AG04450 (cell line): ENCODE measurements at places on chromosomes 7 and 10. TPM values are rescaled to one million over a fixed set of nuclear protein-coding genes. Genes with fewer than 3 reads are reported as not detected.

CPA1 gene
- polyA plus RNA-seq = 0.07 and 0.09 TPM in 2 replicates

DNA sequence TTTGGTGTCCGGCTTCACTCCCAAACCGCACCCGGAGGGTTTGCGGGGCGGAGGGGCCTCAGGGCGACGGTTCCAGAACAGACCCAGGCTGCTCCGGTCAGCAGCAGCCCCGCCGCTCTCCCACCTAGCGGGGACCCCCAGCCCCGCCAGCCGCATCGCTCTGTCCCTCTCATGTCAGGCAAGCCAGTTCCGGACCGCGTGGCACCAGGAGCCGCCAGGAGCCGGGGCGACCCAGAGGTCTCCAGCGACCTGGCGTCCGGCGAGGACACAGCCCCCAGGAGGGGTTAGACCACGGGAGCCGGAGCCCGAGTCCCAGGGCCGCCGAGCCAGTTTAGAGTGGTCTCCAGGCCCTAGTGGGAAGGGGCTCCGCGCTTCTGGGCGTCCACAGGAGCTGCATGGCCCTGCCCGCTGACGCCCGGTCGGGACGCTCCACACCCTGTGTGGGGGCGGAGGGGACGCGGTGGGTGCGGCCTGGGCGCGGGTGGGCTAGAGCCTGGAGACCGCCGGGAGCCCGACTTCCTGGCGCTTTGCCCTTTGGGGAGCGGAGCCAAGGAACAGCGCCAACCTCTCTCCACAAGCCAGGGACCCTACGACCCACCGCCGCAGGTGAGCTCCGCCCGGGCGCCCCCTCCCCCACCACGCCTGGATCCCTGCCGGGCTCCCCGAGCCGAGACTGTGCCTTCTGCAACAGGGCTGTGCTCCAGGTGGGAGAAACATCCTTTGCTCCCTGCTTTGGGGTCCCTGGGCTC lies 43.4 kb downstream of the ZNF117 start:
- DNase-seq = no peak

DNA sequence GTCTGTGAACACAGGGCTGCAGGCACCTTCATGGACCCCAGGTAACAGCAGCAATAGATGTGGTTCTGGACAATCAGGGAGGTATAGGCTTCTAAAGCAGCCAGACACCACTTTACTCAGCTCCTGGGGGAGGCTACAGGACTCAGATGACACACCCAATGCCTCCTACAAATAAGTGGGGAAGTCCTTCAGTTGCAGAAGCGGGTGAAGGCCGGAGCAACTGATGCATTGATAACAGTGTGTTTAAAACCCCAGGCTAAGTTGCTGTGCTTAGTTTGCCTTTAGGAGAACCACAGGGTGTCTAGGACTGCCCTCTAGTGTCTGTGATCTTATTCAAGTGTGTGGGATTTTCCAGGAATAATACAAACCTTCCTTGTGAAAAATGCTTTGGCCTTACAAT lies 5.9 kb upstream of the ITGA8 start:
- DNase-seq = peak; percentile 38

- peak; percentile 6 for DNase-seq
Measured at GRCh38 chr7:40077849-40078248, 56.6 kb downstream of the MPLKIP start.

IDI2 gene
- polyA plus RNA-seq = not detected in 2 replicates

DNA sequence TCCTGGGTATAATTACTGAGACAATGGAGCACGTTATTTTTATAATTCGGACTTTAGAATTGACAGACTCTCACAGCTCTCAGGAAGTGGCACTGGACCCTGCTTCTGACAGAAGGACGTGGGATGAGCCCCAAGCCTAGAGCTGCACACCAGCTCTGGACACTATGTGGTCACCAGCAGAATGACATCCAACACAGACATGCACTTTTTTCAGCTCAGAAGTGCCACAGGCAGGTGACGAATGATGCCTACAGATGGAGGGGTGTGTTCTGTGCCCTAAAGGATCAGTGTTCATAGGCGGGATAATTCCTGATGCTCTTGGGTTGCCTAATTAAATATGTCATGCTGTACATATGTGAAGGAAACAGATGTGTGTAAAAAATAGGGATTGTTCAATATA lies 87.9 kb downstream of the VIPR2 start:
- no peak for DNase-seq

SUN3 gene
- not detected in 2 replicates for polyA plus RNA-seq

DNA sequence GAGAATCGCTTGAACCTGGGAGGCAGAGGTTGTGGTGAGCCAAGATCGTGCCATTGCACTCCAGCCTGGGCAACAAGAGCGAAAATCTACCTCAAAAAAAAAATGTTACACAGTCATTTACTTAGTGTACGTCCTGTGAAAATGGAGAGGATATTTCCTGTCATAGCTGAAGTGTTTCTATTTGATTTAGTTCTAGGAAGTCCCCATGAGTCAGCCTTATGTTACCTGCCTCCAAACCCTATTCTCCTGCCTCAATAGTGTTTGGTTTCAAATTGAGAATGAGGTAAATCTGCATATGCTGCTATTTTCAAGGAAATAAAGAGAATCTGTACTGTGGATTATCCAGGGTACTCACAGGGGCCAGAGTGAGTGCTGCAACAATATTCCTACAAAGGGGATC lies 1284.5 kb upstream of the AUTS2 start:
- DNase-seq = no peak

DNA sequence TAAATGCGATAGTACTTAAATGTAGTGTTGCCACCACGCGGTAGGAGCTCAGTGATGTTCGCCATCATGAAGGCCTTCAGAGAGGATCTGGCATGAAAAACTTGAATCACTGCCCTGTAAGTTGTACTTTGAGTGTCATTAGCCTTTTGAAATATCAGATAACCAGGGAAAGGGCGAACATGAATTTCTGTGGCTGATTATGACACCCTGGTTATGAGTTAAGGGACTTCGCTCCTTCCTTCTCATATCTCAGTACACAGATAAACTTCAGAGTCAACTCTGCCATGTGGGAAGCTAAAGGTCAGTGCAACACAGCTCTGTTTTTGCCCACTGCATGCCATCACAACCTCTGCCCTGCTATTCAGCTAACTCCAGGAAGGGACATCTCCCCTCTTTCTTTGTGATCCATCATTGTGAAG lies 8.9 kb upstream of the ACSL5 start:
- DNase-seq = no peak

- DNase-seq = no peak
Measured at GRCh38 chr10:62099299-62099698, 169.3 kb downstream of the RTKN2 start.

ZDHHC6 gene
- 26.2 and 37.5 TPM in 2 replicates for polyA plus RNA-seq

GRCh38 chr7:148720472-148720871 lies 21.8 kb downstream of the CUL1 start:
- DNase-seq = no peak

DNA sequence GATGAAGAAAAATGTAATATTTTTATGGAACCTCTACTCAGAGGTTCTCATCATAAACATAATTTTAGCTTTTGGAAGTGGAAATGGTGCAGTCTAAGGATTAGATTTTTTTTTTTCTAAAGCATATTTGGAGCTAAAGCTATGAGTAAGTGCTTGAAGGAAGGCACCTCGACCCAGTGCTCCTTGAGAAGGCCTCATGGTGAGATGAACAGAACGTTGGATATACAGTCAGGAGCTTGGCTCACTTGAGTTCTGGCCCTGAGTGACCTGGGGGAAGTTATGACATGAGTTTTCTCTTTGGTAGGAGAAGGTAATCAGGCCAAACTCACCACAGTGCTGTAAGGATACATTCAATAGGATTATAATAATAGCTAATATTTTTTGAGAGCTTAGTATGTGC lies 163.3 kb downstream of the JCAD start:
- DNase-seq = peak; percentile 6

- no peak for DNase-seq
Measured at GRCh38 chr7:156792611-156793010, 100.4 kb downstream of the LMBR1 start.

DNA sequence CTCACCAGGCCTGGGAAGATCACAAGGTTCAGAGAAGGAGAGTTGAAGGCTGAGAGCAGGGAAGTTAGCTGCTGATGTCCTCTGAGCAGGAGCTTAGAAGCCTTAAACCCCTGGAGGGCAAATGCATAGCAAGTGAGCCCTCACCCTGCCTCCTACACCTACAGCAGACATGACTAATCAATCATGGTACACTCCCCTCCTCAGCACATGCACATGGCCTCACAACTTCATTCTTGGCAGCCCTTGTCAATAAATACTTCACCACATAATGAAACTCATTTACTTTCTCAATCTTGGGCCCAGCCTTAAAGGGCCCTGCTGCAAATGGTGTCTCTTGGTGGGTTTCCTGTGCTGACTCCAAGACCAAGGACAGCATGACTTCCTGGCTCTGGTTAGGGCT lies 12.9 kb downstream of the MMRN2 start:
- no peak for DNase-seq

DNA sequence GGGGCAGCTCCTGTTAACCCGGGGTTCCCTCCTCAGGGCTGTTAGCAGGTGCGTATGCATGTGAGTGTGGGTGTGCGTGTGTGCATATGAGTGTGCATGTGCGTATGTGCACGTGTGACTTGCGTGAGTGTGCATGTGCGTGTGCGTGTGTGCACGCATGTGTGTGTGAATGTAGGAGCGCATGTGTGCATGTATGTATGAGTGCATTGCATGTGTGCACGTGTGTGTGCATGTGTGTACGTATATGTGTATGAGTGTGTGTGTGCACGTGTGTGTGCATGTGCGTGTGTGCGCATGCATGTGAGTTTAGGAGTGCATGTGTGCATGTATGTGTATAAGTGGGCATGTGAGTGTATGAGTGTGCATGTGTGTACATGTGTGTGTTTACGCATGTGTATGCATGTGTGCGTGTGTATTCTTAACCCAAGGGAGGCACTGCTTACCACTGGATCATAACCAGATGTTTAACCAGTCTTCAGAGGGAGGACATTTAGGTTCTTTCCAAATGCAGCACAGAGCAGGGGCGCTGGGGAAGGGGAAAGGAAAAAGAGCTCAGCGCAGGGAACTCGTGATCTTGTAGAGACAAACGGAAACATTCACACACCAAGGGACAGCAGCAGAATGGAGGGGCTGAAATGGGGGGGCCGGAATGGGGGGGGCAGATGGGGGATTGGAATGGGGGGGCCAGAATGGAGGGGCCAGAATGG lies 45.0 kb downstream of the PWWP2B start:
- no peak for DNase-seq

- no peak for DNase-seq
Measured at GRCh38 chr10:52423369-52423768, 109.3 kb downstream of the DKK1 start.

DNA sequence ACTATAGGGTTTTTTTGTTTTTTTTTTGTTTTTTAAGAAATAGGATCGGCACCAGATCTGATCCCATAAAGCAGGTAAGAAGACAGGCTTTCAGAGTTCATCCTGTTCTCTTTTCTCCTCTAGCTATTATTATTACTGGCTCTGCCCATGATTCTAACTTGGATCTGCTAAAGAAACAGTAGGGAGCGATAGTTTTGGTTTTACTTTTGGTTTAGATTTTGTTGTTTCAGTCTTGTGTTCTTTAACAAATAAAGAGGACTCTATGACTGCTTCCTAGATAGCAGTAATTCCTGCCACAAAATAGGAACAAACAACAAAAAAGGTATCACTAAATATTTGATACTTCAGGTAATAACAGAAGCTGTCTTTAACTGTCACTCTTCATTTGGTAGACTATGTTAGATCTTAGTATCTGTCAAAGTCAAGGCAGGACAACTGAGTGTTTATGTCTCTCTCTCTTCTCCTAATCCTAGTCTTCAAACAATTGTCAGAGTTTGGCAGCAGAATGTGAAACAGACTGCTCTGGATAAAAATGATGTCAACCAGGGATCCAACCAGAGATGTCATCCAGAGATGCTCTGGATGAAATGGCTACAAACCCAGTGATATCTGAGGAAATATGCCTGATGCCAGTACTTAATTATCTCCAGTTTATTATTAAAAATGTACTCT lies 99.8 kb downstream of the KMT2C start:
- no peak for DNase-seq

GRCh38 chr10:123157210-123157609 lies 3.0 kb downstream of the BUB3 start:
- DNase-seq = peak; percentile 15

DNA sequence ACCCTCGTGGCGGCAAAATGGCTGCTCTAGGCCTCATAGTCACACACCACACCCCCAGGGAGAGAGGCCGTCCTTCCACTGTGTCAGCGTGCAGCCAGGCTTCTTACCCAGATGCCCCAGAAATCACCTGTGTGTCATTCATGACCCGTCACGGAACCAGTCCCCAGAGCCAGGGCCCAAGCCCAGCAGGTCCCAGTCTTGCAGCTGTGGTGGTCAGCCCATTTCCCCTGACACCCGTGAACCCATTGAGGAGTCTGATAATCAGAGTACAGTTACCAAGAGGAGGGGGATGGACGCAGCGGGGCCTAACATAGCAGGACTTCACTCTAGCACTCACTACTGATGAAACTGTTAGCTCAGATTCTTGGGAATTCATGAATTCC lies 112.1 kb downstream of the ACTR3B start:
- no peak for DNase-seq

LIPM gene
- polyA plus RNA-seq = not detected in 2 replicates

- DNase-seq = no peak
Measured at GRCh38 chr7:25318047-25318446, 89.8 kb upstream of the NPVF start.
